NCI-H1105 (cell line): ENCODE measurements at places on chromosomes 2 and 18.

GRCh38 chr2:220664272-220665107 is 907.6 kb downstream of the EPHA4 start:
- DNase-seq: no peak

DNA sequence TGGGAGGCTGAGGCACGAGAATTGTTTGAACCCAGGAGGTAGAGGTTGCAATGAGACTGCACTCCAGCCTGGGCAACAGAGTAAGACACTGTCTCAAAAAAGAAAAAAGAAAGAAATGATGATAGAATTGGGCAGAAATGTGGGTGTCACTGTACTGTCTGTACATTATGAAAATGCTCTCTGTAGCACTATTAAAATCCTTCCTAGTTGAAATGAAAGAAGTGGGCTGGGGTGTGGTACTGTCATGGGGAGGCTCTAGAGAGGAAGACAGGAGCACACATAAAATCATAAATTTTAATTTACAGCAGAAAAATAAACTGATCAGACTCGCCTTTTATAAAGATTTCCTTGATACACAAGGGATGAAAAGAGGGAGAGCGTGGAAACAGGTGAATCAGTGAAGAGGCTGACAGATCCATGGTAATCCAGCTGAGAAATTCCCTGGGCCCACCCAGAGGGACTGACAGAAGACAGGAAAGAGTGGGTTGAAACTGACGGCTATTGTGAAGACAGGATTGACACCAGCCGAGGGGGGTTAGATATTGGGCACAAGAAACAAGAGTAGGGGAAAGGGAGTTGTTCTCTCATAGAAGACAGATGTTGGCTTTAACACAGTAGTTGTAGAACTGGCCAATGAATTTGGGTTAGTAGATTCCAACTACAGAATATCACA is 96.4 kb upstream of the ATL2 start:
- no peak for DNase-seq

- DNase-seq: peak; percentile 31
Measured at GRCh38 chr2:9474361-9475057, at the start of gene IAH1. Gene IAH1, plus strand, starts transcription at chr2:9474551. Its CDS starts 16 bp downstream, at chr2:9474567.

- no peak for DNase-seq
Measured at GRCh38 chr18:34085140-34085739, 139.5 kb downstream of the NOL4 start.

- DNase-seq: no peak
Measured at GRCh38 chr2:100279586-100280534, 42.4 kb downstream of the LONRF2 start.

- DNase-seq: no peak
Measured at GRCh38 chr18:50721006-50721405, 98.8 kb downstream of the MRO start.

DNA sequence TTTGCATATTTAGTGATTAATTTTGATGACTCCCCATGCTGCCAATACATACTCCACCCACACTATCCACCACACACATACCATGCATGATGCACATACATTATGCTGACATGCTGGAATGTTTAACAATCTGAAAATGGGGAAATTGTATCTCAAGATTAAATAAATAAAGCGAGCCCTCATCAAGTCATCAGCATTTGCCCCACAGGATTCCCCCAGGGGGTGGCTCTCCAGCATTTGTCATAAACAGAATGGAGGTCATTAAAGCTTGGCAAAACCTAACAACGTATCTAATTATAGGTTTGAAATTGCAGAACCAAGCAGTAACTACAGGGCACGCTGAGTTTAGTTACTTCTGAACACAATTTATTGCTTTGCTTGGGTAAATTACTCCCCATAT is 141.2 kb upstream of the TACR1 start:
- peak; percentile 74 for DNase-seq

- DNase-seq: no peak
Measured at GRCh38 chr18:13993730-13994129, 78.4 kb upstream of the MC2R start.

GRCh38 chr2:227390468-227391256 is 2.9 kb upstream of the SCYGR1 start:
- no peak for DNase-seq

- DNase-seq: no peak
Measured at GRCh38 chr2:190843890-190844699, 36.5 kb upstream of the GLS start.

GRCh38 chr2:30692829-30693275 is 114.4 kb downstream of the CAPN13 start:
- DNase-seq: no peak

GRCh38 chr2:240392084-240392947 is 43.1 kb upstream of the GPC1 start:
- DNase-seq: no peak

DNA sequence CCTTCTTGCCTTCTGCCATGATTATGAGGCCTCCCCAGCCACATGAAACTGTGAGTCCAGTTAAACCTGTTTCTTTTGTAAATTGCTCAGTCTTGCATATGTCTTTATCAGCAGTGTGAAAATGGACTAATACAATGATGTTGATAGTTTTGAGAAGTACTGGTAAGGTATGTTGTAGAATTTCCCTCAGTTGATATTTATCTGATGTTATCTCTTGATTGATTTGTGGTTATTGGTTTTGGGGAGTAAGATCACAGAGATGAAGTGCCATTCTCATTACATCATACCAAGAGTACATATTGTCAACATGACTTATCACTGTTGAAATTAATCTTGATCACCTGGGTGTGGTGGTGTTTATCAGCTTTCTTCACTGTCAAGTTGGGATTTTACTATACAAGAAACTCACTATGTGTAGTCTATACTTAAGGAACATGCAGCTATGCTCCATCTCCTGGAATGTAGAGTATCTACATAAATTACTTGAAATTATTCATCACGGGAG is 5.1 kb upstream of the SPAG16 start:
- no peak for DNase-seq

- DNase-seq: no peak
Measured at GRCh38 chr2:221129657-221130056, 442.4 kb downstream of the EPHA4 start.

- no peak for DNase-seq
Measured at GRCh38 chr18:62289047-62289446, 36.1 kb upstream of the TNFRSF11A start.

GRCh38 chr2:185417111-185417510 is 321.5 kb upstream of the FSIP2 start:
- no peak for DNase-seq

GRCh38 chr18:24695168-24695567 is 234.7 kb downstream of the HRH4 start:
- DNase-seq: no peak

DNA sequence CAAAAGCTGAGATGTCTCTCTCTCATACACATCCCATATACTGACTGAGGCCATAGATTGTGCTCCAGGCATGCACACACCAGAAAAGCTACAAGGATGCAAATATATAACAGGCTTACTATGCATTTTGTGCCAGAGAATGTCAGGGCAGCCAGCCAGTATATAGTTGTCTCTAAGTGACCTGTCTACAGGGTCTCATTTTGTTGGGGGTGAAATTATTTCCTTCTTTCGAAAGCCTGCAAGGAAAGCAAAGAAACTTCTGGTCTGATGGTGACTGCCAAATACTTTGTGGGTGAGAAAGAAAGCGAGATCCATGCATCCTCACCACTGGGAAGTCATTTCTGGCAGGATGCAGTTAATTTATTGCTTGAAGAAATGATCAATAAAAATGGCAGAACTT is 70.2 kb downstream of the CDCA7 start:
- DNase-seq: no peak

DNA sequence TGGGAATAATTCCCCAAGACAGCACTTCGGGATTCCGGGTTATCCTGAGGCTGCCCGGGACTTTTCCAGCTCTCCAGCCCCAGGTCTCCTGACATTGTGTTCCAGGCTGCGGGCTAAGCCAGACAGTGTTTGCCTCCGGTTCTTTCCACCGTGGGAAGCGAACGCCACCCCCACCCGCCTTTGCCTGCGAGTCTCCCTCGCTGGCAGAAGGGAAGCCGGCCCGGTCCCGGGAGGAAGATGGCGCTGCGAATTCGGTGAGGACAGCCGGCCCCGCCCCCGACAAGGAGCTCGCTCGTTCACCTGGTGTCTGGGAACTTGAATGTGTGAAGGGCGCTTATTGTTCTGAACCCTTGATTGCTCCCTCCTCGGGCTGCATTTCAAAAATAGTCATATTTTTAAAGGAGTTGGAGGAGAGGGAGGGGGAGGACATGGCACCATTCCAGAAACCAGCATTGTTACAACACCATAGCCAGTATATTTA is 2.9 kb downstream of the LRATD1 start:
- DNase-seq: peak; percentile 90

GRCh38 chr2:85390941-85391669 is 19.1 kb downstream of the CAPG start:
- no peak for DNase-seq

DNA sequence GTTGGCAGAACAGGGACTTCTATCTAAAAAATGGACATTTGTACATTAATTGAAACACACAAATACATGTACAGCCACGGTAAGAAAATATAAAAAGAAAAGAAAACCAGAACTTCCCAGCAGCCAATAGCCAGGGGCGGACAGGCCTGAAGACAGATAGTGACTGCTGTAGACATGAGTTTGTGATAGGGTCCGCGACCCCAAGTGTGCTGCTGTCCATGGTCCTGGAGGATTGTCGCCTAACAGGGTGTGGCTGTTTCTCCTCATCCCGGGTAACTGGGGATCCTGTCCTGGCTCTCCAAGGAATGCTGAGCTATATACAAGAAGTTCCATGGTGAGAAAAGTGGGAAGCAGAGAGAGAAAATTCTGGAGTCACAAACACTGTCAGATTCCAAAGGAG is 266.5 kb upstream of the SALL3 start:
- DNase-seq: no peak

GRCh38 chr18:8431036-8431435 is 178.2 kb upstream of the RAB12 start:
- no peak for DNase-seq

- no peak for DNase-seq
Measured at GRCh38 chr2:240140920-240141319, 462 bp upstream of the OTOS start.

- DNase-seq: no peak
Measured at GRCh38 chr2:145221516-145221915, 701.6 kb upstream of the ZEB2 start.

DNA sequence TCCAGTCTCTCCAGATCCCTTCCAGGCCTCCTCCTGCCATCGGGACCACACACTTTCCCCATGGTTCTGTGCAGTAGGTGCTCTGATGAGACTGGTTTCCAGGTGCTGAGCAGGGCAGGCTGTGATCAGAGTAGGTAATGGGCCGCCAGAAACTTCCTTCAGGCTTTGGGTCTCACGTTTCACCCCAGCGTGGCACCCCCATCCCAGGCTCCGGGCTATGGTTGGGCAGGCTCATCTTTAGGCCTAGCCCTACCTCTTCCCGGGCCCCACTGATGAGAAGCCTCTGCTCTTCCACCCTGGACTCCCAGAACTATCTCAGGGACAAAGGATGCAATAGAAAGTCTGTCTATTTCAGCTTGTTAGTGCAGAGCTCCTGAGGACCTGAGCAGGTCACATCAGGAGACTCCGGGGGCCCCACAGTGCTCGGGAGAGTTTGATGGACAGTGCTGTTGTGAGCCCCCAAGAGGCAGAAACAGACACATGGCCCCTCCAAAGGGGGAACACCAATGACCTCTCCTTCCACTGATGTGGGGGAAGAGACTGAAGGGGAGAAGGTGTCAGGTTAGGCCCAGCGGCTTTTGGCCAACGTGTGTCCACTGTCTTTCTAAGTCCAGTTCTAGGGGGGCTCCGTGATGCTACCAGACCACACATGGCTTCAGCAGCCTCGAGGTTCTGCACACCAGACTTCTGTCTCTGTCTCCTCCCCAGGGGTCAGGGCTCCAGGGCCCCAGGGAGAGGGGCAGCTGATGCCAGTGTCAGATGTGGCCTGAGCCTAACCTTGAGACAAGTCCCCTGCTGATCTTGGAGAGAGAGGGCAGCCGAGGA is 5.8 kb upstream of the PROM2 start:
- no peak for DNase-seq

GRCh38 chr2:7625392-7626138 is 708.4 kb downstream of the RNF144A start:
- no peak for DNase-seq

GRCh38 chr2:148721520-148721931 is 77.0 kb downstream of the EPC2 start:
- DNase-seq: no peak

DNA sequence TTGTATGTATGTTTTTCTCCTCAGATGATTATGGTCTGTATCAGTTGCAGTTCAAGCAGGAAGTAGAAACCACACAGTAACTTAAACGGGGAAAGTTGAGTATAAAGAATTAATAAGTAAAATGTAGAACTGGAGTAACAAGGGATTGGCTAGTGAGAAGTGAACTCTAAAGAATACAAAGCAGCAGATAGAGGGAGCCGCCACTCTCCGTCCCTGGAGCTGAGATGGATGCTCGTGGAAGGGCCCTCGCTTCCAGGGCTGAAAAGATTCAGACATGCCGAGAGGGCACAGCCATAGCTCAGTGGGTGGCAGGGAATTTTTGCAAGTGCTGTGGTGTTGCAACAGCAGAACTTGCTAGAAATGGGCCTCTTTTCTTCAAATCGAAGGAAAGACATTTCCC is 155.8 kb downstream of the COL6A3 start:
- no peak for DNase-seq
